ENCODE measurements at places on chromosomes 2 and 18. TPM values are rescaled to one million over a fixed set of nuclear protein-coding genes. Genes with fewer than 3 reads are reported as not detected.

Gene TMEM198
- total RNA-seq, result 4.5 TPM

GRCh38 chr2:56376699-56377665, 193.2 kb downstream of the CCDC85A start:
- DNase-seq, result no peak

GRCh38 chr2:188986839-188987238, 12.7 kb downstream of the COL3A1 start:
- DNase-seq, result no peak

DNA sequence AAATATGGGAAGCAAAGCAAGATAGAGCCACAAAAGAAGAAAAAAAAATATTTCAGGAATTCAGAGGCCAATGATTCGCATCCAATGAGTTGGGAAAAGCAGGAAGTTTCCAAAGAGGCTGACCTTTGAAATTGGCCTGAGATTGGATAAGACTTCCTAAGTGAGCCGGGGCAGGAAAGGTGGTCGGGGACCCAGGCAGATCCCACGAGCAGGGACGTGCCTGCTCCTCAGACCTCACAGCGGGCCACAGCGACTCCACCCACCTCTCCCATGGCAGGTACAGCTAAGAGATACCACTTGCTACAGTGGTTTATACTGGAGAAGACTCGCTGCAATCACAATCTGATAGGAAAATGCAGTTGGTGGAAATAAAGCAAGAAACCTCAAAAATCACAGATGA, 102.8 kb upstream of the SALL3 start:
- no peak for DNase-seq

DNA sequence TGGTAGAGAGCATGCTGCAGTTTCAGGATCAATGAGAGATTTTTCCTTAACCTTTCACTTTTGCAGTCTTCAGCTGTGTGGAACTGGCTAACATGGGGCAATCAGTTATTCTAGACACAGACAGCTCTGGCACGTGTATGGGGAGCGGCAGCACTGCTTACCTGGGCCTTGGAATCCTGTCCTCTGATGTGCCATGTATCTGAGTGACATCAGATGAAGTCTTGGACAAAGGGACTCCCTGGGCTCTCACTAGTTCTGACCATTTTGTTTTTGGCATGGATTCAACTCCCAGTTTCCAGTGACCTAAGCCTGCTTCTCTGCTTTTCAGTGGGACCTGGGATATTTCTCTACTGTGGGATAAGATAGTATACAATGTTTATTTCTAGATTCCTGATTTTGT, 54.3 kb downstream of the RNF144A start:
- DNase-seq, result no peak

DNA sequence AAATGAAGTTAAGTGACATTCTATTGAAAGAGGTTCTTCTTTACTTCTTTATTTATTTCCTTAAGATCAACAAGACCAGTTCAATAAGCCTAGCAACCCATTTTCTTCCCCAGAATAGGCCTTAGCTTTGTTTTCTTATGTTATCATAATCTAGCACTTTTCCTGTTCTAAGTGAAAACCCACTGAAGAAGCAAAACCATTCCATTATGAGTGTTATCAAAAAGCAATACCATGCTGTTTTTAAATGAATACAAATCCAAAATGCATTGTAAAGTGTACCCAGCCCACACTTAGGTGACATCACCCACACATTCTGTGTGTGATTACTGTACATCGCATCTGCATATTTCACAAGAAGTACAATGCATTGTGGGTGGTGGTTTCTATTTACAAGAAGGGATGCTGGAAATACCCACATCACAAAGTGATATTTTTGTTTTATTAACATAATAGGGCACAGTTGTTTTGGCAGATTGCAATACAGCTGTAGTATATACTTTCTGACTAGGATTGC, 679.5 kb downstream of the KCNJ3 start:
- DNase-seq, result no peak

GRCh38 chr2:129923265-129924091, 56.0 kb upstream of the RAB6C start:
- peak; percentile 44 for DNase-seq

DNA sequence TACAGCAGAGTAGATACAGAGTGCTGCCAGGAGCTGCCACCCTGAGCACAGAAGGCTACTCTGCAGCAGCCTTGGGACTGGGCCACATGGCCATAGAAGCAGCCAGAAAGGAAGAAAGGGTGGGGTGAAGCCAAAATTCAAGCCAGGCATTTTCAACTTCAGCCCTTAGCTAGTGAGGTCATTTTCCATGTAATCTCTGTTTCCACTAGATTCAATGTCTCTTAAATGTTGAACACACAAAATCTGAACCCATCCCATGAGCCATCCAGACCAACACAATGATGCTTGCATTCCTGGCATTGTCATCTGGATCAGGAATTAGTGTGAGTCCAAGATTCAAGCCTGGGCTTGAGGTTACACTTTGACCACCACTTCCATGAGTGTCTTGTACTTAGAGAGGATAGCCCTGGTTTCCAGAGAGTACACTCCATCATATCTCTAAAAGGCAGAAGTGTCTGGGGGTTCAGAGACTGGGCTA, 243.6 kb downstream of the OSR1 start:
- DNase-seq, result no peak

GRCh38 chr2:28391564-28392296, 928 bp upstream of the FOSL2 start:
- peak; percentile 95 for DNase-seq

GRCh38 chr2:16640001-16640700, 25.5 kb downstream of the CYRIA start:
- DNase-seq, result no peak

- no peak for DNase-seq
Observed at GRCh38 chr2:32741575-32741974, 113.7 kb downstream of the TTC27 start.

- DNase-seq, result no peak
Observed at GRCh38 chr2:240568678-240569522, 616 bp downstream of the RNPEPL1 start.

GRCh38 chr2:220120041-220120440, 492.6 kb downstream of the SLC4A3 start:
- no peak for DNase-seq

All from Caki2 (cell line).